Esophagus mucosa (tissue), 1 donor: ENCODE measurements at places on chromosomes 12 and 14. TPM values are rescaled to one million over a fixed set of nuclear protein-coding genes. Genes with fewer than 3 reads are reported as not detected.

DNA sequence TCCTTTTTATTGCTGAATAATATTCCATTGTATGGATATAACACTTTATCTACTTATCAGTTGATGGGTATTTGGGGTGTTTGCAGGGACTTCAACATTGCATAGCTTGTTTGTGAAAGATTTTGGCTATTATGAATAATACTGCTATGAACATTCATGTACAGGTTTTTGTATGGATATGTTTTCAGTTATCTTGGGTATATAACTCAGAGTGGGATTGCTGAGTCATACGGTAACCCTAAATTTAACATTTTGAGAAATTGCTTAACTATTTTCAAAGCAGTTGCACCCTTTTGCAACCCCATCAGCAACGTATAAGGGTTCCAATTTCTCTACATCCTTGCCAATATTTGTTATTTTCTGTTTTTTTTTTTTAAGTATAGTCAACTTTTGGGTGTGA, 27.3 kb upstream of the HELB start:
- no peak for ATAC-seq

- ATAC-seq = no peak
Observed at GRCh38 chr14:78131201-78131600, 39.0 kb upstream of the NRXN3 start.

The REM2 gene
- total RNA-seq = 0.32 TPM

The SERPINA12 gene
- not detected for total RNA-seq

GRCh38 chr14:27672047-27672446, 1074.2 kb upstream of the NOVA1 start:
- ATAC-seq = no peak

- ATAC-seq = peak; percentile 90
Observed at GRCh38 chr12:131104463-131105350, 151.0 kb downstream of the ADGRD1 start.

The AICDA gene
- total RNA-seq = not detected

The TC2N gene
- 52.5 TPM for total RNA-seq

GRCh38 chr12:111428728-111429175, 23.0 kb downstream of the SH2B3 start:
- no peak for ATAC-seq

The BMAL2 gene
- total RNA-seq = 58.3 TPM

- ATAC-seq = no peak
Observed at GRCh38 chr14:104602933-104603325, 1.6 kb downstream of the TMEM179 start.

DNA sequence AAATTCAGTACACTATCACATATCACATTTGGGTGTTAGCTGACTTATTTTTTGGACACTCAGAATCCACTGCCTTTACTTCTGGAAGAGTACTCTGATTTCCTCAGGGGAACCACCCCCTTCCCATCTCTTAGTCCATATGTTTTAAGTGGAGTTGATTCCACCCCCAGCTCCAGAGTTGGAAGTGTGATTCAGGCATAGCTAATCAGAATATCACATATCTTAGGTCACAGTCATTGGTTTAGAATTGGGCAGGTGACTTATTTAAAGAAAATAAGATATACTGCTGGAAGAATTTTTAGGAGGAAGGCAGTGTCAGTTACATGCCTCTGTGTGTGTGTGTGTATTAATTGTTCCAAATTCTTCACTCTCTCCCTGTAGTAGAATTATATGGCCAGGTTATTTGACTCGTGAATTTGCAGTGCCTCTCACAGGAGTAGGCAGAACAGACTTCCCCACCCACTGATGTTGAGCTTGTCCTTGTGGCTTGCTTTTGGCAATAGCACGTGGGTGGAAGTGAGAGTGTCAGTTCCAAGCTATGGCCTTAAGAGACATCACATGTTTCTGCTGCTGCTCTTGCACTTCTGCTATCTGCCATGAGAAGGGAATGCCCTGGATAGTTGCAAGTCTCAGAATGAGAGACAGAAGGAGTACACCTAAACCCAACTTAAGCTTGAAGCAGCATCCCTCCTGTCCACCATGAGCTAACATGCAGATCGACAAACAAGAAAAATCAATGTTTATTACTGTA, 6.4 kb upstream of the GAS2L3 start:
- ATAC-seq = no peak

DNA sequence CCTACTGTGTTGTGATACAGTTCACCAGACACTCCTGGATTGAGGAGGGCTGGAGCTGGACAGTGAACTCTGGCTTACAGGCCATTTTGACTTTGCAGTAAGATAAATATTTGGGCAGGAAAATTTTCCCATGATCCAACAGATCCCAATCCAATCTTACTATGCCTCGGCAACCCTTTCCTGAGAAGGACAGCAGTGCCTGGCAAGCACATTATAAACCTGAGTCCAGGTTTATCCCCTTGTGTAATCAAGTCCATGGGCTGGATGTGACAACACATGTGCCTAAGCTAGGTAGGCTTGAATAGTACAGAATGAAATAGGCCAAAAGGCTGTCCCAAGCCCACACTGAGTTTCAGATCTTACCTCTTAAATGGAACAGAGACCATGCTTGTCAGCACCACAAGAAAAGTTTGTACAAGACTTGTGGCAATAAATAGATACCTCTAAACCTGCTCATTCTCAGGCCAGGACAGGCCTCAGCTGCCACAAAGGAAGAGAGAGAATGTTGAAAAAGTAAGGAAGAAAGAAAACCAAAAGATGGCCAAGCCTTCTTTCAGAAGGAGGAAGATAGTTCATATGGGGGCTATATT, 34.9 kb downstream of the CREBL2 start:
- ATAC-seq = no peak

The SFSWAP gene
- total RNA-seq = 20.8 TPM

DNA sequence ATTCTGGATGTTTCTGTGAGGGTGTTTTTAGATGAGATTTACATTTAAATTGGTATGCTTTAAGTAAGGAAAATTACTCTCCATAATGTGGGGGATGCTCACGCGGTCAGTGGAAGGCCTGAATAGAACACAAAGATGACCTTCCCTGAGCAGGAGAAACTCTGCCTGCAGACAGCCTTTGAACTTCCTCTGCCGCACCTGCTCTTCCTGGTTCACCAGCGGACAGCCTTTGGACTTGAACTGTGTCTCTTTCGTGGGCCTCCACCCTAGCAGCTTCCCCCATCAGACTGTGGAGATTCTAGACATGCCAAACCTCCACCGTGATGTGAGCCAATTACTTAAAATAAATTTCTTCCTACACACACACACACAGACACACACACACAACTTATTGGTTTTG, 210.7 kb downstream of the EFCAB11 start:
- ATAC-seq = no peak

DNA sequence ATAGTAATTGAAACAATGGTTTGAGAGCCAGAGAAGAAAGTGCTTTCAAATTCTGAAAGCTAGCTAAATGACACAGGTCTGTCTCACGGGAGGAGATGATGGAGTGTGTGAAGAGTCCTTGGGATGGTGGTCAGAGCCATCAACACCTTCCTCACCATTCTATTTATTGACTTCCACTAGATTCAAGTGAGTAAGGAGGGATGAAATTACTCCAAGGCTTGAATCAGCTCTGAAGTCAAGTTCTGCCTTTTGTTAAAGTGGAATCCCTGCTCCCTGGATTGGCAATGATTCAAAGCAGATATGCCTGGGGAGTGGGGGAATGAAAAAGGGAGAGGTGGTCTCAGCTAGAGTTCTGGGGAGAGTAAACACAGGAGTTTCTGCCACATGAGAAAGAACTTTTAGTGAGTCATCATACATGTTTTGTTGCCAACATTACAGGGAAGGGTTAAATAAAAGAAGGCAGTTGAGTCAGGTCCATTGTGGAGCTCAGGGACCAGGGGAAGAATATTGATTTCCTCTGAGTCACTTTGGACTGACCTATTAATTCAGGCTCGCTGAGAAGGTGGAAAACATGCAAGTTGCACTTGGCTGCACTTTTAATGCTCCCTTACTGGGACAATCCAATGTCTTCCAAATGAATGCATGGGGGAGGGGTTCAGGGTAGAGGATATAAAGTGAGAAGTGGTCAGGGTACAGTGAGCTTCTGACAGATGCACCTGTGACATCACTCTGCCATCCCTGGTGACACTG, 142.7 kb downstream of the TBX5 start:
- no peak for ATAC-seq

The L2HGDH gene
- 6.0 TPM for total RNA-seq

DNA sequence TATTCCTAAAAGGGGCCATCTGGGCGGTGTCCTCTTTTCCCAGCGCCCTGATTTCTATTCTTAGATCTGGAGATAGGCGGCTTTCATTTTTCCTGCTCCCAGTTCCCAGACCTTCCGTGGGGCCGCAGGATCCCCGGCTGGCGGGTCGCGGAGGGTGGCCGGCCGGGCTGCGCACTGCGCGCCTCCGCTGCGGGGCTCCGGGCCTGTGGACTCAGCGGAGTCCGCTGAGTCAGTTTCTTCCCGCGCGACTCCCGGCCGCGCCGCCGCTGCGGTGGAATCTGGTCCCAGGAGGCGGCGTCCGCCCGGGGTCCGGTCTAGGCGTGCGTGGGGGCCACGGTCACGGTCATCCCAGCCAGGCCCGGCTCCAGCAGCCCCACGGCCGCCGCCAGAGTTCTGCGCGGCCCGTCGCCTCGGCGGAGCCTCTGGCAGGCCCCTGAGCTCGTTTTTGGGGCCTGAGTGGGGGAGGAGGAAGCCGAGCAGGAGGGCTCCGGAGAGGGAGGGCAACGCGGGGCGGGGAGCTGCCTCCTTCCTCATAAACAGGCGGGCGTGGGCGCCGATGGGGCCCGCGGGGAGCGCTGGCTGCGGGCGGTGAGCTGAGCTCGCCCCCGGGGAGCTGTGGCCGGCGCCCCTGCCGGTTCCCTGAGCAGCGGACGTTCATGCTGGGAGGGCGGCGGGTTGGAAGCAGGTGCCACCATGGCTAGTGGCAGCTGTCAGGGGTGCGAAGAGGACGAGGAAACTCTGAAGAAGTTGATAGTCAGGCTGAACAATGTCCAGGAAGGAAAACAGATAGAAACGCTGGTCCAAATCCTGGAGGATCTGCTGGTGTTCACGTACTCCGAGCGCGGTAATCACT, at the start of gene LRRK2:
LRRK2 (plus strand) TSS at position 559 of the 853 bp plus-strand sequence; CDS start at position 694, 135 bp downstream.
- ATAC-seq = peak; percentile 82

DNA sequence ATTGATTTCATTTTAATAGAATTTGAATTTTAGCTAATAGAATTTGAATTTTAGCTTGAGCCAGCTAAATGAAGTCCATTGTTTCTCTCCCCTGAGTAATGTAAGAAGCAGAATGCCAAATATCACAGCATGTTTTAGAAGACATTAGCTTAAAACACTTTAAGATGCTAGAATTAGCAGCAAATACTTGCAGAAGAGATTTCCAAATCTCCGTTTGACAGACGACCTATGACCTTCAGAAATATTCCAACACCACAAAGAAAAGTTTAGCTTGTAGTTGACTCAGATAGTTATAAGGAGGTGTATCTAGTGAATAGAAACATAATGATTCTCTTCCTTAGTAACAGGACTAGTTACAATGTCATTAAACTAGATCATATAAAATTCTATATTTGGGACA, 51.7 kb upstream of the MYF6 start:
- no peak for ATAC-seq

The TMCC3 gene
- 7.3 TPM for total RNA-seq

The KCNA1 gene
- not detected for total RNA-seq

The TGFB3 gene
- 4.3 TPM for total RNA-seq

- no peak for ATAC-seq
Observed at GRCh38 chr12:11978726-11979384, 91.9 kb upstream of the BCL2L14 start.

The PLXNC1 gene
- total RNA-seq = 1.7 TPM

DNA sequence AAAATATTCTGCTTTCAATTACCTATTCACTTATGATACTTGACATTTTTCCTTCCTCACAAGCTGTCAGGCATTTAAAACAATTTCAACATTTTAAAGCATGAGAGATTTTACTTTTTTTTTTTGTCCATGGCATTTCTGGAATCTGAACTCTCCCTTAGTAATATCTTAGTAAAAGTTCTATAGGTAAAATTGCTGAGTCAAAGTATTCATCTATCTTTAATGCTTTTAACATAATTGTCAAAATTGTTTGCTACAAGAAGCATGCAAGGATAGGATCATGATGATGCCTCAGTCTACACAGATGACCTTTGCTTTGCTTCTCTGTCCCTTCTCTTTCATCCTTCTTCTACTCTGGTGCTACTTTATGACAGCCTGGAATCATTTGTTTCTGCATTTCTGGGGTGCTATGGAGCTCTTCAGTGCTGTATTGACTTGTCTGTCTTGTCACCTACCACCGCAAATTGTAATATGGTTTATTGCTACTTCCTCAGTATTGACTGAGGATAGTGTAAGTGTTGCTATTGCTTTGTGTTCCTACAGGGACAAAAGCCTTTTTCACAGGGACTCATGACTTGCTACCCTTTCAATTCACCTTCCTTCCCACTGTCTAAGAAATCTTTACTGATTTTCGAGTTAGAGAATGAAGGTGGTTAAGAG, 589.8 kb upstream of the ATP2B1 start:
- no peak for ATAC-seq

GRCh38 chr14:93989939-93990338, 7.2 kb upstream of the CCDC197 start:
- ATAC-seq = no peak

- ATAC-seq = no peak
Observed at GRCh38 chr14:89933002-89933401, 21.5 kb downstream of the EFCAB11 start.

GRCh38 chr12:26471560-26471959, 276.2 kb downstream of the SSPN start:
- ATAC-seq = peak; percentile 59

The ASB2 gene
- 1.00 TPM for total RNA-seq
